ENCODE measurements at places on chromosomes 11 and 22.
A peak's percentile ranks its signal among the peaks of the same experiment; 100 is the strongest.

GRCh38 chr11:64960719-64961118 lies 11.2 kb downstream of the MAJIN start:
- no peak for DNase-seq

- no peak for DNase-seq
Measured at GRCh38 chr11:95086151-95086550, 3.5 kb upstream of the ENDOD1 start.

DNA sequence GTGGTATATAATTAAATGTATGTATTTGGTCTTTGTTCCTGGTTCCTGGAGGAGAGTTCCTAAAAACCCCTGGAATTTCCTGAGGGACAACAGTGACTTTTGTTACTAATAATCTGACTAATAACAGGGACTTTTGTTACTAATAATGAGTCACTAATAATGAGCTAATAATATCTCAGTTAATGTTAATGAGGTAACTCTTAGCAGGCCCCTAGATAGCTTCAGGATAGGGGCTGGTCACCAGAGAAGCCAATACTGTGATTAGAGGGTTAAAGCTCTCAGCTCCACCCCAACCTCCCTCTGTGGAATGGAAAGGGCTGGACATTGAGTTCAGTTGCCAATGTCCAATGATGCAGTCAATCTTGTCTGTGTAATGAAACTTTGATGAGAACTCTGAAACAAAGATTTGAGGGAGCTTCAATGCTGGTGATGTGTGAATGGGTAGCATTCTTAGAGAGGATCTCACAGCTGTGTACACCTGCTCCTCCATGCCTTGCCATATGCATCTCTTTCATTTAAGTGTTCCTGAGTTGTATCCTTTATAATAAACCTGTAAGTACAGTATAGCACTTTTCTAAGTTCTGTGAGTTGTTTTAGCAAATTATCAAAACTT lies 1431.4 kb upstream of the TENM4 start:
- DNase-seq, result no peak

DNA sequence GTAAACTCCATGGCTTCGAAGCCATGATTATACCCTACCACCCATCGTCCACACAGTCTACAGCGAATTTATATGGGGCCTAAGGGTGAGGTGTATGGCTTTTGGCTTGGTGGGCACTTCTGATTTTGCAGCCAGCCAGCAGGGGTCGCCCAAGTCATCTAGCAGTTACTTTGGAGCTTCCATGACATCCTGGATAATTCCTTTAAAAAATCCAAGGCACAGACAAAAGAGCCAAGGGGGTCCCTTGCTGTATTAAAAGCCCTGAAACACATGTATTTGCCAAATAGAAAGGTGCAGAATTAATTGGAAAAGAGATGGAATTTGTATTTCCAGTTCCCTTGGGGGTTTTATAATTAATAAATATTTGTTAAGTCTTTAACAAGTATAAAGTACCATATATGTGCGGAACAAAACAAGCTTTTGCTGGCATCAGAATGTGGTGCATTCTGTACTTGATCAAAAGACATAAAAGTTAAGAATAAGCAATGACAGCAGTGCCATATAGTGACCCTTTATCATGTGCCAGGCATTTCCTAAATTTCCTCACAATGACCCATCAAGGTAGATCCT lies 132.8 kb upstream of the PITPNB start:
- DNase-seq, result peak; percentile 25

- no peak for DNase-seq
Measured at GRCh38 chr11:70569618-70569890, 171.2 kb downstream of the CTTN start.

DNA sequence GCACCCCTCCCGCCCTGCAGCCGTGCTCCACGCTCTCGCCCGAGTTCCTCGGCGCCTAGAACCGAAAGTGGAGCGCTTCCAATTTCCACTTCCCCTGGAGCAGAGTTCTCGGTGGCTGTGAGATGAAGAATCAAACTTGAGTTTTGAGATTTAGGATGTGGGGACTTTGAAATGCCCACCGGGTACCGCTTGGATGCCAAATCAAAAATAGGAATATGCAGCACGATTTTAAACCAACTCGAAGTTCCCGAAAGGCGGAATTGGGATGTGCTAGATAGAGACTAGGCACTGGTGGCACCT lies 569 bp downstream of the POLA2 start:
- no peak for DNase-seq

DNA sequence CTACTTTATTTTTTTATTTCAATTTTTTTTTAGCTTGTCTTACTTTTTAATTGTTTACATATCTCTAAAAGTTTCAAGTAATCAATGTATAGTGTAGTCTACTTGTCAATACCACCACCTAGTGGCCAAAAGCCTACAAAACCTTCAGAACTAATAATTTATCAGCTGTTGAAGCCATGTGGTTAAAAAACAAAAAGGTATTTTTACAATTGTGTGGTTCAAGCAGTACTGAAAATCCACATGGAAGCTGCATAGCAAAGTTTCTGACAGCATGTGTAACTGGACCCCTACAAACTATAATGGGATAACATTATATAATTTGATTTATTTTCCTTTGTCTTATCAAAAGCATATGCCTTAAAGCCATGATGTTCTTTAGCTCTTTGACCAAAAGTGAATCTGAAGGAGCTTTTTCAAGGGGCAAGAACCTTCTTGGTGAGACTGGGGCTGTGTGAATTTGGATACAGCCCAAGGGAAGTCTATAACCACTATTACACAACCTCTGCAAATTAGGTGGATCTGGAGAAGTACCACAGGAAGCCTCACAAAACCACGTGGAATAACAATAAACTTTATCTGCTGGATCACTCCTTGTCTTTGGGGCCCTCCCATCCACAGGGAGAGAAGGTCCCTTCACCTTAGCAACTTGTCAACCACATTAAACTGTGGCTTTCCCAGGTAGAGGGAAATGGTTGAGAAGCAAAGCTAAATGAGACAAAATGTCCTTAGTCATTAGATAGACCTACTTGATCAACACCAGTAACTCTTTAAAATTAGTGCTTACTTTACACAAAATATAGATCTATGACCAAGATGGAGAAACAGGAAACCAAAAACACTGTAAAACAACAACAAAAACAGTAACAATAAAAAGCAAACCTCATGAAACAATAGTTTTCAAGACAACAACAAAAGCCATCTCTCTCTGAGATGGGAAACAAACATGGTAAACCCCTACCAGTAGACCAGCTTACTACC lies 9.9 kb downstream of the NARS2 start:
- DNase-seq, result peak; percentile 73

DNA sequence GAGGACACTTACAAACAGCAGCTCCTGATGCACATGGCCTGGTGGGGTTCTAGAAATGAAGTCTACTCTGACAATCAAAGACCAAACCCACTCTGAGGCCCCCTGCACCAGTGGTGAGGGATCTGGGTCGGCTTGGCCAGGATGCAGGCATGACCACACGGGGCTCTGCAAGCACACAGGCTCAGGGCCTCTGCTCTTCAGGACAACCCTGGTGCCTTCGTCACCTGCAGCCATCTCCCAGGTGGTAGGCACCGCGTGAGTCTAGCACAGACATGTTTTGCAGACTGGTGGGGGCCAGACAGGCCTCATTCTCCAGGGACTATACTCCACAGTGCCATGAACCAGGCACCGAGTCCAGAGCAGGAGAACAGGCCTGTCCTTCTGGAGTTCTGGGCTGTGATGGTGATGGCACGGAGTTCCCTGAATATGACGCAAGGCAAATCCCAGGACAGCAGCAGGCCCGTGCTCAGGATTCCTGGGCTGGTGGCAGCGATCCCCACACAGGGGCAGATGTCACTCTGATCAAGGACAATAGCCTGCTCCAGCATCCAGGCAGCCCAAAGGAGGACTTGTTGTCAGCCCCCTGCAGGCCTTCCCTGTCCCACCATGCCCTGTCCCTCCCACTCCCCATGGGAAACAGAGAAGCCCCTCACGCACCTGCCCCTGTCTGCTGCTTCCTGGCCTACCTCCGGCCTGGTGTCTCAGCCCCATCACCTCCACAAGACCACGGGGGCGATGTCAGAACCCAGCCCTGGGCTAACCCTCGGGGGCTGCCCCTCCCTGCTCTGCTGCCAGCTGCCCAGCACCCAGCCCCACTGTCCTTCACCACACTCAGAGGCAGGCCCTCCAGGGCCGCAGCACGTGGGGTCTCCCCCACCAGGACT lies 36.1 kb downstream of the GNB1L start:
- DNase-seq, result no peak

- DNase-seq, result no peak
Measured at GRCh38 chr11:42179216-42179615, 719.8 kb upstream of the LRRC4C start.

- DNase-seq, result peak; percentile 62
Measured at GRCh38 chr11:114036147-114036811, 23.2 kb upstream of the ZBTB16 start.

DNA sequence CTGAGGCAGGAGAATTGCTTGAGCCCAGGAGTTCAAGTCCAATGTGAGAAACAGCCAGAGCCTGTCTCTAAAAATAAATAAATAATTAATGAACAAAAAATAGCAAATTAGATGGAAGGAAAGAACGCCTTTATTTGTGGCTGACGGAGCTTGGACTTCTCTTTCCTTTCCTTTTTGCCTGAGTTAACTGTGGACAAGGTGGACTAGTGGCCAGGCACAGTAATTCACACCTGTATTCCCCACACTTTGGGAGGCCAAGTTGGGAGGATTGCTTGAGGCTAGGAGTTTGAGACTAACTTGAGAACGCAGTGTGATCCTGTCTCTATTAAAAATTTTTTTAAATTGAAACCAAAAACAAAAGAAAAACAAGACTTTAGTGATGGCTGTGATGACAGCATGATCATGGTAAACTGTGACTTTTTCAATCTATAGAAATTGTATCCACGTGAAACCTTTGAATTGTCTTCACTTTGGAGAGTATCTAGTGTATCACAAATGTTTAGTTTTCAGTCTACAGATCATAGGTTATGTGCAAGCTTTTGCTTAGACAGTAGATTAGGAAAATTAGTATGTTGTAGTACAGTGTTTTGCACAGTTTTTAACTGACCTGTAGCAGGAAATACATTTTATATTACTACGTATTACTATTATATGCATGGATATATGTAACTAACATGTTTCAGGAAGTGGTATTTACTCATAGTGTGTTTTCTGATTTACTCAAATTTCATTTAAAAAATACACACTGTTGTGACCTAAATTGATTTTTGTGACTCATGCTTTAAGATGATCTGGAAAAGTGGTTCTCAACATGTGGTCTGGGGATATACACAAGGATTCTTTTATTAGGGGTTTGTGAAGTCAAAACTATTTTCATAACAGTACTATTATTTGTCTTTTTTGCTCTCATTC lies 42.1 kb downstream of the KDM2A start:
- no peak for DNase-seq

- no peak for DNase-seq
Measured at GRCh38 chr11:32479291-32479690, 44.0 kb upstream of the WT1 start.

DNA sequence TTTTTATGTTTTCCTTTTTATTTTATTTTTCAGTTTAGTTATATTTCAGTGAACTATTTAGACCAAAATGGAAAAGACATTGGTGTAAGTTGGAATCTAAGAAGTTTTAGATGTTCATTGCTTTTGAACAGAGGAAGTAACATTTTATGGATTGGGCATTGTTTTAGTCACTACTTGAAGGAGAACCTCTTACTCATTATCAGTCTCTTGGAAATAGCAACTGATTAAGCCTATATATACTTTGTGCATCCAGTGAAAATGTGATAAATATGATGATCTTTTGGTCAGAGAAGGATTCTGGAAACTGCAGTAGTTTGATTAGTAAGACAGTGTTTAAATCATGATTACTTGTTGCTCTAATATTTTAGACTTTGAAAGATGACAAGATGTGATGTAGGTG lies 14.4 kb downstream of the ARHGEF12 start:
- no peak for DNase-seq

- DNase-seq, result no peak
Measured at GRCh38 chr11:109864834-109865547, 228.2 kb upstream of the ZC3H12C start.

DNA sequence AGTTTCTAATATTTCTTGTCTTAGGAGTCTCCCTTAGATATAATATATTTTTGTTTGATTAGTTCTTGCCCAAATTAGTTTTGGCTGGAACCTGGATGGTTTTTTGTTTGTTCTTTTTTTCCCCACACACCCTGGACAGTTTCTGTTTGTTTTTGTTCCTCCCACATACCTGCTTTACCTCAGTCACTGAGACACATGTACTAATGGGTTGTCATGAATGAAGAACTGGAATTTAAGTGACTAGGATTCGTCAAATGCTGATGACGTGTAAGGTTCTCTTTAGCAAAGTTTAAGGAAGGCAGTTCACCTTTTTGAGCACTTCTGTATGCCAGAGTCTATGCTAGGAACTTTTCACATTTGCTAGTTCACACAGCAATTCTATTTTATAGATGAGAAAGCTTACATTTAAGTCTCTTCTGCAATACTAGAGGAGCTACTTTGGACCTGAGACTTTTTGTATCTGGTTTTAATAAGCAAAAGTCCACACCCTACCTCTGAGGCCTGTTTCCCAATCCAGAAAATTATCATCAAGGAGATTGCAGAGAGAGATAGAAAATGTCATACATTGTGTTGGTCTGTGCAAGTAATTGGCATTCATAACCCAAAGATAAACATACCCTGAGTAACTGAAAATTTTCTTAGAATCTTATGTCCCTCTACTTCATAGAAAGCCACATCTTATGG lies 86.7 kb upstream of the RAB1B start:
- no peak for DNase-seq

GRCh38 chr11:36622431-36623136 lies 24.5 kb upstream of the RAG2 start:
- peak; percentile 45 for DNase-seq

DNA sequence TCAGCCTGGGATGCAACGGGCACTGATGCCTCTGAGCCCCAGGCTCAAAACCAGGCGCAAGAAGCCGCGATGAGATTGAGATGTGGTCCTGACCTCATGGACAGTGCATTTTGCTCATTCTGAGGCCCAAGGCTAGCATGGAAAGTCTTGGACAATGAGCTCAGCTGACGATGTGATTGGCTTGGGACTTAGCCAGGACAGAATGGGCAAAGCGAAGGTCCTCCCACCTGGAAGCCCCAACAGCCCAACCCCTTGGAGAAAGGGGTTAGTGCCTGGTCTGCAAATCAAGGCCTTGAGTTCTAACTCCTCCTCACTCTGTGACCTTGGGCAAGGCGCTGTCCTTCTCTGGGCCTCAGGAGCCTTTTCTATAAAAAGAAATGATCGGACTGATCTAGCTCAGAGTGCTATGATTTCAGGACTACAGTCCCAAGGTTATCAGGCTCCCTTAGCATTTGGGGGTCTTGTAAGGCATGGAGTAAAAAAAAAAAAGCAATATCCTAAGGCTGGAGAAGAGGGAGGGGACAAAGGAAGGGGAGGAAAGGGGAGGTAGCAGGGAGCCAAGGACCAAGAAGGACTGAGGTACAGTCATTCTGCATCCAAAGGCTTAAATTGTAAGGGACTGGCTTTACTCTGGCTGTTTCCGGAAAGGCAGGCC lies 2.7 kb downstream of the SLC43A3 start:
- no peak for DNase-seq

GRCh38 chr22:43148581-43148980 lies 2.8 kb upstream of the TSPO start:
- DNase-seq, result no peak

GRCh38 chr22:41369837-41370236 lies 11.9 kb upstream of the TEF start:
- no peak for DNase-seq
